ENCODE measurements at places on chromosomes 11 and 22.
A peak's percentile ranks its signal among the peaks of the same experiment; 100 is the strongest.

DNA sequence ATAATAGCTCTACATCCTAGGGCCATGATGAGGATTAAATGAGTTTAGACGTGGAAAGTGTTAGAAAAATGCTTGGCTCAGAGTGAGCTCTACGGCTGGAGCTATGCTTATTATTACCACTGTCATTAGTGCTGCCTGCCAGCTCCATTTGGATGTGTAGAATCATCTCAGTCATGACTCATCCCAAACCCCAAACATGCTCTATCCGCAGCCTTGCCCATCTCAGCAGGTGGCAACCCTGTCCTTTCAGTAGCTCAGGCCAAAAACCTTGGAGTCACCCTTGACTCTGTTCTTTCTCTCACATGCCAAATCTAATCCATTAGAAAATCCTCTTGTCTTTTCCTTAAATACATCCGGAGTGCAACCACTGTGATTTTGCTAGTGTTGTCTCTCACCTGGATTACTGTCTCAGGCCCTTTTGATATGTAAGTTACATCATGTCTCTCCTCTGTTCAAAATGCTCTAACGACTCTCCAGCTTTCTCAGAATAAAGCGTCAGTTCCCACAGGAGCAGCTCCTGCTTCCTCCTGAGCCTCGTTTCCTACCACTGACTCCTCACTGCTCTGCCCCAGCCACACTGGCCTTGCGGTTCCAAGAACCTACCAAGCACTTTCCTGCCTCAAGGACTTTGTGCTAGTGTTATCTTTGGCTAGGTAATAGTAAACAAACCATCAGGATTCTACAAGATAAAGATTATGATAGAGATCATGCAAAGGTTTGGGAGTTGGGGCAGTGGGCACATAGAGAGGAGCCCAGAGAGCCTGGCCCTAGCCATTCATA is 10.5 kb upstream of the CHRM1 start:
- DNase-seq: no peak

- DNase-seq: peak; percentile 73
Measured at GRCh38 chr22:39545386-39546365, 13.1 kb upstream of the RPS19BP1 start.

GRCh38 chr11:77069969-77070582 is 3.3 kb downstream of the CAPN5 start:
- DNase-seq: no peak

- no peak for DNase-seq
Measured at GRCh38 chr22:35739076-35739930, 21.6 kb downstream of the APOL5 start.

- DNase-seq: no peak
Measured at GRCh38 chr22:39181778-39182177, 29.3 kb upstream of the CBX7 start.

DNA sequence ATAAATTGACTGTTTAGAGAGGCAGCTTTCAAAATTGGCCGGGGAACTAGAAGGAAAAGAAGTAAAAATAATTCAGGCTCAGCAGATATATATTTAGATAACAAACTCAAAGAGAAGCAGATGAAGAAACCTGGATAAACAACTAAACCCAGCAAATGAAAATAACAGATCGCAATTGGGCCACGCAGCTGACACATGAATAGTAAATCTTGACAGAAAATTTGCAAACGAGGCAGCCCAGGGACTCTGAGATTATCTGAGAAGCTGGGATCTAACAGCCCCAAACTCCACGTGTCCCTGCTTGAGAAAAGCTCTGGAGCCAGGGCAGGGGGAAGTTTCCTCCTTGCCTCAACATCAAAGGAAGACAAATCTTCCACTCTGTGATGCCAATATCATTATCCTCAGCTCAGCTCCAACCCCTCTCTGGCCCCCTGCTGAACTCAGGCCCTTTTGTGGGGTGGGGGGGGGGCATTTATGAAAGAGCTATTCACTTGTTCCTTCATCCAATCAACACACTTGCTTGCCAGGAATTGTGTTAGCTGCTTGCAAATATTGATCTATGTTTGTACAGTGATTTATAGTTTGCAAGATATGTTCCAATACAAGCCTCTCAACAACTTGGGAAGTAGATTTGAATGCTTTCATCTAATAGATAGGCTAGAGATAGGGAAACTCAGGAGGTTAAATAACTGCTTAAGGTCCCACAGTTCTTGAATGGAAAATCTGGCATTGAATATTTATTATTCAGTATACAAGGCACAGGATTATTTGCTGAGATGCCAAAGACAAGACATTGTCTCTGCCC is 72.5 kb upstream of the C11orf87 start:
- no peak for DNase-seq

GRCh38 chr11:26708736-26709456 is 13.0 kb downstream of the SLC5A12 start:
- no peak for DNase-seq

DNA sequence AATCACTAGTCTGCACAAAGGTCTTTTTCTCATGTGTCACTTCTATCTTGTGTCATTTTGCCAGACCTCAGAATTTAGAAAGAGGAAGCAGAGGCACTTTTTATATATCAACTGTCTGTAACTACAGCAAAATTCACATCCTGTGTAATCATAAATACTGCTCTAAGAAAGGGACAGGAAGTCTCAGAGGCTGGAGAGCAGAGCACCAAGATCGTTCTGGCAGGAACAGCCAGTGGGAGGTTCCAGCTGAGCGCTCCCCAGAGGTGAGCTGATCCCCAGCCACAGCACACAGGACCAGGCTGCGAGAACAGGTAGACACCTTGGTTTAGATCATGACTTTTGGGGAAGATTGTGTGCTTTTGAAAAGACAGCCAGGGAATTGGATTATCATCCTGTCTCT is at the start of gene MS4A7:
TSS of gene MS4A7 (plus strand) at position 179 of the 400 bp plus-strand sequence. CDS start 4,610 bp downstream, outside the sequence.
- no peak for DNase-seq

DNA sequence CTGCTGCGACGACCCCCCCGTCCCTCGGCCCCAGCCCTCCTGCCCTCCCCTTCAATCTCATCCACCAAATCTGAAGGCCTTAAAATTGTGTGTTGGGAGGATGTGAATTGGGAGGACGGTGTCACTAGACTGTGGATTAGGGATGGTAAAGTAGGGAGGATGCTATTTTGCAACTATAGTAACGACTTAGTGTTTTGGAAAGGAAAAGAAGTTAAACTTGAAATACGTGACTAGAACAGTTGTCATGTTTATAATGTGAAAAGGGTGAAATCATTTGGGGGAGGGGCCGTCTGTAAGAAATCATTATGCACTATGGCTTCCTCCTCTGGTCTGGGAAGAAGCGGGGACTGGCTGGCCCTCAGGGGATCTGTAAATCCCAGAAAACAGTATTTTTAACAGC is 43.4 kb upstream of the NNMT start:
- DNase-seq: no peak

DNA sequence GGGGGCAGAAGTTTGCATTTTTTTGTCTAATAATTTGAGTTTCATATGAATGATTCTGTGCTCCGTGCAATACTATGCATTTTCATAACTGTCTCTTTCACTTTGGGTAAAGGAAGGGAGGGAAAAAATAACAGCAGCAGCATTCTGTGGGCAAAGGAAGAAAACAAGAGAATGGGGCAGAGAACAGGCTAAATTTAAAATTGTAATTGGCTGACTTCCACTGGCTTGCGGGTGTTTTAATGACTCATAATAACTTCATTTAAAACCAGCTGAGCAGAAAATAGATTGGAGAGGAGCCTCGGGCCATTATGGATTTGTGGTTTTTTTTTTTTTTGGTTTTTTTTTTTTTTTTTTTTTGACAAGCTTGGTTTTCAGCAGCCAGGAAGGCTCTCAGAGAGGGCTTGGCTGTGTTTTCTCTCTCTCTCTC is 107.4 kb downstream of the ZBTB16 start:
- peak; percentile 27 for DNase-seq

DNA sequence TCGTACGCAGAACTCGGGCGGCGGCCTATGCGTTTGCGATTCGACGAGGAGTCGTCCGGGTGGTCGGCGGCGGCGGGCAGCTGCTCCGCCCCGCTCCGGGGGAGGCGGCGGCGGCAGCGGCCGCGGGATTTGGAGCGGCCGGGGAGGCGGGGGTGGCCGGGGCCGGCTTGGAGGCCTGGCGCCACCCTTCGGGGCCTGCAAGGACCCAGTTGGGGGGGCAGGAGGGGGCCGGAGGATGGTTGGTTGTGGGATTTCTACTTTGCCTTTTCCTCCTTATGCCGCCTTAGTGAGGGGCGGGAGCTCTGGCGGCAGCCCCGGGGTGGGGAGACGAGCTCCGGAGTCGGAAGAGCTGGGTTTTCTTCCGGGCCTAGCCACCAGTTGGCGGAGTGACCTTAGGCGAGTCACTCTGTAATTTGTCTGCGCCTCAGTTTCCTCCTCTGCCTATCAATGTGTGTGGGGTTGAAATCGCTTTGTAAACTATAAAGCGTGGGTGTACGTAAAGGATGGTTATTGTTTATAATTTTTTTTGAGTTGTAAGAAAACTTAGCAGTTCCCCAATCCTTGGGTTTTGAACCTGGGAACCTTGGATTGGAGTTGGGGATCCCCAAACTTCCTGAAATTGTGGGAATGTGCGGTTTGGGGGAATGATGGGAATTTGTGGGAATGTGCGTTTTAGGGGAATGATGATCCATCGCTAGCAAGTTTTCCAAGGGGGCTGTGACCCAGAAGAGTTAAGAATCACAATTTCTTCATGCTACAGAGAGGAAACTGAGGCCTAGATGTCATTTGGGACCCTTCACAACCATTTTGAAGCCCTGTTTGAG is 679 bp downstream of the TUG1 start:
- DNase-seq: peak; percentile 35

- no peak for DNase-seq
Measured at GRCh38 chr11:128018692-128019091, 568.7 kb downstream of the ETS1 start.

DNA sequence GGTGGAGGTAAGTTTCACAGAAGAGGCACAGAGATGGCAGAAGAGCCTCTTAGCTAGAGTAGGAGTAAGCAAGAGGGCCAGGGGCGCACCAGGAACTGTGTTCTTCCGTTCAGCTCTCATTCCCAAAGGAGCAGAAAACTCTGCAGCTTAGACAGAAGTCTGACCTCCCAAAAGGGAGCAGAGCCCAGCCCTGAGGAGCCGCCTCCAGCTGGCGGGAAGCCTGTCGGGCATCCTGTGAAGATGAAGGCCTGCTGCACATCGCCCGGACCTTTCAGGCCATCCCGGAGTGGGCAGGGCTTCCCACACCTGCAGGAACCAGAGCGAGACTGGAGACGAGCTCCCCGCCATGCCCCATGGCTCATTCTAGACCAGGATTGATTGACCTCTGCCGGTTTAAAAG is 1102.8 kb downstream of the BRD1 start:
- DNase-seq: no peak

- no peak for DNase-seq
Measured at GRCh38 chr11:2810411-2811205, 75.0 kb downstream of the CDKN1C start.

- no peak for DNase-seq
Measured at GRCh38 chr11:1563149-1563638, 8.9 kb downstream of the DUSP8 start.

GRCh38 chr22:20219667-20220628 is 48.2 kb downstream of the RTN4R start:
- no peak for DNase-seq

DNA sequence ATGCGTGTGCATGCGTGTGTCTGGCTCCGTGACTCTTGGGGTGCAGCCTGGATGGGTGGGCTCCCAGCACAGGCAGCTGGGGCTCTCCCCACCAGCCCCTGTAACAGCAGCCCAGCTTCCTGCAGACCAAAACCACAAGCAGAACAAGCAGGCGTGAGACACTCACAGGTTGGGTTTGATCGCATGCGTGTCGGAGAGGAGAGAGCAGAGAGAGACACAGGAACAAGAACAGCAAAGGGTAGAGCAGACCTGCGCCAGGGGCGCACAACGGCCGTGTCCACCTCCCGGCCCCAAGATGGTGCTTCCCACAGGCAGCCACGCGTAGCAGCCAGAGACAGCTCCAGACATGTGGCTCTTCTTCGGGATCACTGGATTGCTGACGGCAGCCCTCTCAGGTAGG is at the start of gene CD6:
TSS of gene CD6 (plus strand) at position 161 of the 400 bp plus-strand sequence. CDS start at position 347, 186 bp downstream.
- peak; percentile 69 for DNase-seq

- DNase-seq: no peak
Measured at GRCh38 chr11:32139896-32140520, 49.1 kb downstream of the RCN1 start.
